ENCODE measurements at places on chromosomes 13 and 19. TPM values are rescaled to one million over a fixed set of nuclear protein-coding genes. Genes with fewer than 3 reads are reported as not detected.

The LPAR6 gene
- total RNA-seq: 1.2 TPM

The TPTE2 gene
- not detected for total RNA-seq

The SLC10A2 gene
- not detected for total RNA-seq

The CGB1 gene
- total RNA-seq: not detected

The S1PR2 gene
- 1.1 TPM for total RNA-seq

The CELF5 gene
- 0.52 TPM for total RNA-seq

The CSNK1A1L gene
- total RNA-seq: not detected

The ZNF564 gene
- total RNA-seq: 2.5 TPM

The MEIOSIN gene
- total RNA-seq: 0.06 TPM

The MYO9B gene
- 31.2 TPM for total RNA-seq

The DNAAF3 gene
- 6.9 TPM for total RNA-seq

The GPR4 gene
- total RNA-seq: 0.27 TPM

The LILRB3 gene
- 0.20 TPM for total RNA-seq

The ZNF491 gene
- total RNA-seq: not detected

The KLF5 gene
- 49.3 TPM for total RNA-seq

The SCAMP4 gene
- 49.1 TPM for total RNA-seq

The PEAK3 gene
- total RNA-seq: 0.08 TPM

The RBM42 gene
- total RNA-seq: 148 TPM

The LYPD5 gene
- 0.20 TPM for total RNA-seq

Data from A549 treated with Mapracorat at 1 μM for 4 hours (cell line).